NCI-H1694 (cell line): ENCODE measurements at places on chromosomes 5 and 9.

DNA sequence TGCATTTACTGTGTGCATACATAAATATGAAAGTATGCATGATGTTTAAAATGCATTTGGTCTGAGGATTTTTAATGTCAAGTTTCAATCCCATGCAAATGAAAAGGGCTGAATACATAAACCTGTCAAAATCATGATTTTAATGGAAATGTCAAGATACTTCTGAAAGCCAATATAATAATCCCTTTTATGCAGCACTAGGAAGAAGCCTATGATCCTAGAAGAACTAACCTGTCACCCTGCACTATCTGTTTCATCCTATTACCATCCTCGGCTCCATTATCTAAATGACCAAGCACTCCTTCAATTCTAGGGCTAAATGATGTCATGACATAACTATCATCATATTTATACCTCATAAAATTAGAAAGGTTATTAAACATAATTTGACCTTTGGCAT lies 2229.4 kb upstream of the WWC1 start:
- DNase-seq, result no peak

- DNase-seq, result no peak
Measured at GRCh38 chr5:84327591-84327990, 57.1 kb downstream of the EDIL3 start.

DNA sequence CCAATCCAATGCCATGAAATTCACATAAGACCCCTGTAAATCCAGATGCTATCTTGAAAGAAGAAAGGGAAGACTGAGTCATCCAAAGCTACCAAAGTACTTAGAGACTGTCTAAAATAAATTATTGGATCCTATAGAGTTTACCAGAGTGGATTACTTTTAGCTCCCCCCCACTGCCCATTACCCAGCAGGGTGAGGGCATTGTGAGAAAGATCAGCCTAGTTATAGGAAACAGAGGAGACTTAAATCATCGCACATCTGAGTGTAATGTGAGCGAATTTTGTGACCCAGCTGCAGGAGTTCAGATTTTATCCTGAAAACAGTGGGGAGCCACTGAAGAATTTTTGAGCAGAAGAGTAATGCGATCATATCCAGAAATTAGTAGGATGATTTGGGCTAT lies 1.6 kb upstream of the ENHO start:
- DNase-seq, result no peak

DNA sequence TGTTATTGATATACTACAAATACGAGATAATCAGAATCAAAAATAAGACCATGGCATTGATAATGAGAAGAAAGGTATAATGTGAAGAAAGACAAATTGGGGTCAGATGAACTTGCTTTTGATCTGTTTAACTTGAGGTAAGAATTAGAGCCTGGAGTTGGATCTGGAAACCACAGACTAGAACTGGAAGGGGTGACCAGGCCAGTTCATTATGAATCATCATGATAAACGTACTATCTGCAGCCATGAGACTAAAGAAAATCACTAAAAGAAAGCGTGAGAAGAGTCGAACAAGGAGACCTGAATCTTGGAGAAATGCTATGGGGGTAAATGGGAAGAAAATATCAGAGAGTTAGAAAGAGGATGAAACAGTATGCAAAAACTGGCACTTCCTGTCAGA lies 967.5 kb downstream of the NR2F1-AS1 start:
- DNase-seq, result no peak

DNA sequence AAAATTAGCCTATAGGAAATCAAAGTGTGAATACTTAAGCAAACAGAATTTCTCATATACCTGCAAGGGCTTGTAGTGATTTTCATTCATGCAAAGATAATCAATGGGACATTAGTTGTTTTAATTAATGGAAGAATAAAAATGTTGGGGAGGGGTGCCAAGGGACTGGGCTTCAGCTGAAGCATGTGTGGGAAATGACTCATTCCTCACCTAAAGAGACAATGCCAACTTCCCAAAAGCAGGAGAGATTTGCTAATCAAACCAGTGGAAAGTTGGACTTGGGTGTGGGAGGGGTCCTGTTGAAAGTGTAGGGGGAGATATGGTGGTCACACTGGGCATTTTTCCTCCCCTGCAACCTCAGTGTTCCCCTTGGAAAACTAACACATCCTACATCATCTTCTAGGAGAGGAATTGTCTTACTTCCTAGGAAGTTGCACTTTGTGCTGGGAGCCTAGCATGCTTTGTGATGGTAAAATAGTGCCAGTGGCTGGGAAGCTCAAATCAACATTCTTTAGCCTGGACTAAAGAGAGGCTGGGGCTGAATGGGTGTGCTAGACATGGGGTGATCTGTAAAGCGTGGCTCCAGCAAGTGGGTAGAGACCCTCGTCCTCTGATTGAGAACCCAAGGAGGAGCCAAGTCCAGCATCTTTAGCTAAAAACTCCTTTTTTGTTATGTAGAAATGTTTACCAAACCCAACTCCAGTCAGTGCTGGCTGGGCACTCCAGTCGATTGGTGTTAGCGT lies 6.4 kb upstream of the LHX2 start:
- no peak for DNase-seq

DNA sequence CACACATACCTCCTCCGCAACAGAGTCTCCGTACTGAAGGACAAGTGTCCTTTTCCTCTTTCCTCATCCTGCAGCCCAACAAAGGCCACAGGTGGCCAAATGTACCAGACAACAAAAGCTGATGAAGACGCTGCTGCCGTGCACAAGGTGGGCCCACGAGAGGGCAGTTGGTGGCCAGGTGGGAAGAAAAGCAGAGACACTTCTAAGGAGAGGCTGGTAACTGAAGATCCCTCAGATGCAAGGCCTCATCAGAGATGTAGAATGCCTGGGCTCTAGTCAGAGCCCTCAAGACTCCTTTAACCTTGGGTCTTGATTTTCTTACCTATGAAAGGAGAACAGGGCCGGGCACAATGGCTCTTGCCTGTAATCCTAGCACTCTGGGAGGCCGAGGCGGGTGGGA lies 75.7 kb downstream of the NRG2 start:
- no peak for DNase-seq

- DNase-seq, result no peak
Measured at GRCh38 chr5:133421394-133421793, 190.9 kb downstream of the FSTL4 start.

- no peak for DNase-seq
Measured at GRCh38 chr5:107395632-107396350, 274.9 kb downstream of the EFNA5 start.

DNA sequence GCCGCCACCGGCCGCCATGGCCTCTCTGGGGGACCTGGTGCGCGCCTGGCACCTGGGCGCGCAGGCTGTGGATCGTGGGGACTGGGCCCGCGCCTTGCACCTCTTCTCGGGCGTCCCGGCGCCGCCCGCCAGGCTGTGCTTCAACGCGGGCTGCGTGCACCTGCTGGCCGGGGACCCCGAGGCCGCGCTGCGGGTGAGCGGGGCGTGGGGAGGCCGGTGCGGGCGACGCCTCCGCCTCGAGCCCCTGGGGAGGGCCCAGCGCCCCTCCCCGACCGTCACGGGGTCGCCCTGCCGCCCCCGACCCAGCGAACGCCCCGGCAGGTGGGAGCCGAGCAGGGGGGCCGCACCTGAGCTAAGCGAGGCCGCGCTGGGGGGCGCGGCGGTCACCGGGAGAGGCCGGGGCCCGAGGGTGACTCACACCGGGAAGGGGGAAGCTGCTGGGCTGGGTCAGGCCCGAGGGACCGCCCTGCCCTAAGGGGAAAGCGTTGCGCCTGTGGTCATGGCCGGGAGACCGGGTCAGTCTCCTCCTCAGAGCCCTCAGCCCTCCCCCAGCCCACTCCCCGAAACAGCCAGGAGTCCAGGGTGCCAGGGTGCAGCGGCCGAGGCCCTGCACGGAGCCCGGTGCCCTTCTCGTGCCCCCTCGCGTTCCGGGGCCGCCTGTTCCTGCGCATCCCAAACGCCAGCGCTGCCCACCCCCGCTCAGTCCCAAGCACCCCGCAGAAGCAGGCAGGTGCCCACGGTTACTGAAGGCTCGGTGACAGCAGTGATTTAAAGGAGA lies 510 bp downstream of the NOXA1 start:
- no peak for DNase-seq

DNA sequence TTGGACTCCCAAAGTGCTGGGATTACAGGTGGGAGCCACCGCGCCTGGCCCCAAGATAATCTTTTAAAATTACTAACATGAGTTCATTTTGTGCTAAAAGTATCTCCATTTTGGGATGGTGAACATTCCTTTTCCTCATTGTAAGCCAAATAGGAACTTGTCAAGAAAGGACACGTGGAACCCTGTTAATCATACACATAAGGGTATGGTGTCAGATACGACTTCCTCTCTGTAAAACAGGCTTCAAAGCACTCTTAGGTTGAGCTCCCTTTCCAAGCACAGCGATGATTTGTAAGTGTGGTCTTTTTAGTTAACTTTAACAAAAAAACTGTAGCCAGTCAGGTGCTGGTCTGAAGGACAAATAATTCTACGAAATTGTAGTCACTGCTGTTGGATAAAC lies 132.7 kb downstream of the UNC13B start:
- no peak for DNase-seq

DNA sequence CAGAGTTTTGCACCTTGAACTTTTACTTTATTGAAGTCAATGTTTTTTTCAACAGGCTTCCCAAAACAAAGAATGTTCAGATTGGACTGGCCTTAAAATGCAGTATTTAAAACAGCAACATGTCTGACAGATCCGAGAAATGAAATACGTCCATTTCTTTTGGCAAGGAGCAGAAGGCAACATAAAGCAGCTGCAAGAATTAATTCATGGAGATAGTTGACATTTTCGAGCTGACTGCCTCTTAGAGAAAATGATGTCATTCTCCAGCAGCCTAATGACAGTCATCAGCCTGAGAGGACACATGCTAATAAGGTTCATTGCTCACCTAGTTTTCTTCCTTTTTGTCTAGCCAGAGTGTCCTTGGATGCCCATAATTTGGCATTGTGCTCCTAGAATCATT lies 232.2 kb upstream of the SEMA6A start:
- DNase-seq, result no peak

DNA sequence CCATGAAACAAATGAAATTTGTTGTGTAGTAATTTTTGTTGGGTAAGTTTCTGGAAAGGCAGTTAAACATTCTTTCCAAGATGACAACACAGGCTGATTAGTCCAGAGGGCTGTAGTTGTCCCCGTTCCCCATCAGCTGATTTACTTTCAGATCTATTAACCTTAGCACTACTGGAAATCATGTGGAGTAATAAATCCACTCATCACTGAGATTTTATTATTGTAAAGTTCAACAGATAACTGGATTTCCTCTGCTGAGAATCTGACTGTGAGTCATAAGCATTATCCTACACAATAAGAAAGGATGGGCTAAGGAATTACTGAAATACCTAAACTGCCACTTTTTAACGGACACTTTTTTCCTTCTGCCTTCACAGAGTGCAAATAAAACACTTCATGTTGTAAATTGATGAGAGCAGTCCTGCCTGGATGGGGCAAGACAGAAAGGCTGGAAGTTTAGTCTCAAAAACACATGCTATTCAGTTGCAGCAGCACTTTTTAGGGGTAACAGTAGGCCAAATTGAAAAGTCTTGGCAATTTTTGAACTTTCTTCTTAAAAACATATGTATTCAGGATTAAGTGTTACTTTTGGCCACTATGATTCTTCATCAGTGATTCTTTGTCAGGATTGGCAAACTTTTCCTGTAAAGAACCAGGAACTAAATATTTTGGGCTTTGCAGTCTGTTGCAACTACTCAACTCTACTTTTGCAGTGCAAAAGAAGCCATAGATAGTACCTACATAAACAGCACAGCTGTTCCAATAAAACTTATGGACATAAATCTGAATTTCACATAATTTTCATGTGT lies 7.0 kb downstream of the STOM start:
- DNase-seq, result no peak

- DNase-seq, result no peak
Measured at GRCh38 chr9:13721481-13722235, 442.2 kb upstream of the MPDZ start.

GRCh38 chr9:8362250-8362649 lies 562.7 kb upstream of the DMAC1 start:
- no peak for DNase-seq

DNA sequence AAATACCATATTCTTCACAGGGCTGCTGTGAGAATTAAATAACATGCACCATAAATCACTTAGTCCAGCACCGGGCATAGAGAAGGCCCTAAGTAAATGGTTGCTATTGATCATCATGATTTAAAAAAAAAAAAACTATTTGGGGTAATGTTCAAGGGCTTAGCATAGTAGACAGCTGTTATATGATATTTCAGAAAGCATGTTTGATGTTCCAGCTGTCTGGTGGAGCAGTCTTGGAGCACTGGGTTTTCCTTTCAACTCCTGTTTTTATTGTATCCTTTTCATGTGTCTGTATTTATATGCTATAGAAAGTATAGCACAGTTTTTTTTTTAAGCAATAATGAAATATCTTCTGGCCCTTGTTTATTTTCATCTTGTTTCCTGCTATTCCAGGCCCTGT lies 28.0 kb upstream of the TOMM5 start:
- DNase-seq, result no peak

DNA sequence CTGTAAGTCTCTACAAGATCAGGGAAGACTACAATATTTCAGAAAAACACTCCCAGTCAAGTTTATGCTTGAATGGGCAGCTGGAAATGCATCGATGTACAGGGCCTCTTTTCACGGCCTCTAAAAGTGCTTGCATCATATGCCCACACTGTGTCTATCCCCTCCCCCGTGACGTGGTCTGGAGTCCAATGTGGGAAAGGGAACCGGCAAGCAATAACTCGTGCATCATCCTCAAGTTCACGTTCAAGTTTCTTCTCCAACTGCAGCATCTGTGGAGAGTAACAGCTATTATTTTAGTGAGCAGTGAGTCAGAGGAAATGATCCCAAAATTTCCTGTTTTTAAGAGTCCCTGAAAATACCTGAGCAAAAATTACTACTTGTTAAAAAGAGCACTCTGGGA lies 22.3 kb downstream of the ATPSCKMT start:
- no peak for DNase-seq

DNA sequence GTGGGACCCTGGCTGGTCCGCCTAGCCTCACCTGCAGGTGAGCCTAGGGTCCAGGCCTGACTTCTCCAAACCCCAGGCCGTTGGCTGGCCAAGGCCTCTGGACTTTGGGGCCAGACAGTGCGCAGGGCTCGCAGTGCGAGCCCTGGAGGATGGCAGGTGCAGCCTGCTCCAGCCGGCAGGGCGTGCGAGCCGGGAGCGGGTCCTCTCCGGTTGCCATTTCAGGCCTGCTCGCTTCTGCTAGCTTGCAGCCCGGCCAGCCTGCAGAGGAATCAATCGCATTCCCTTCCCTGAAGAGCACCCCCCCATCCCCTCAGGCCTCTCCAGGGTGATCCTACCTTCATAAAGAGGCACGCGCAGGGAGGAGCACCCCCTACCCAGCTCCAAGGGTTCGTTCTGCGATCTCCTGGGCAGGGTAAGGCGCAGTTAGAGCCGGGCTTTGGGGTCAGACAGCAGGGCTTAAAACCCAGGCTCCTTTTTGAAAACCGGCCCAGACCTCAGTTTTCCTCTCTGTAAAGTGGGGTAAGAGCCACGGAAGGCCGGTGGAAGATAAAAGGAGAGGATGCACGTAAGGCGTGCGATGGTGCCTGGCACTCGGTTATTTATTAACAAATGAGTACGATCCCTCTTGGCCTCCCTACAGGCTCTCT lies 6.2 kb downstream of the BARHL1 start:
- DNase-seq, result no peak

- no peak for DNase-seq
Measured at GRCh38 chr9:79604921-79605562, 33.3 kb downstream of the TLE4 start.
